ENCODE measurements at places on chromosomes 4 and X.

DNA sequence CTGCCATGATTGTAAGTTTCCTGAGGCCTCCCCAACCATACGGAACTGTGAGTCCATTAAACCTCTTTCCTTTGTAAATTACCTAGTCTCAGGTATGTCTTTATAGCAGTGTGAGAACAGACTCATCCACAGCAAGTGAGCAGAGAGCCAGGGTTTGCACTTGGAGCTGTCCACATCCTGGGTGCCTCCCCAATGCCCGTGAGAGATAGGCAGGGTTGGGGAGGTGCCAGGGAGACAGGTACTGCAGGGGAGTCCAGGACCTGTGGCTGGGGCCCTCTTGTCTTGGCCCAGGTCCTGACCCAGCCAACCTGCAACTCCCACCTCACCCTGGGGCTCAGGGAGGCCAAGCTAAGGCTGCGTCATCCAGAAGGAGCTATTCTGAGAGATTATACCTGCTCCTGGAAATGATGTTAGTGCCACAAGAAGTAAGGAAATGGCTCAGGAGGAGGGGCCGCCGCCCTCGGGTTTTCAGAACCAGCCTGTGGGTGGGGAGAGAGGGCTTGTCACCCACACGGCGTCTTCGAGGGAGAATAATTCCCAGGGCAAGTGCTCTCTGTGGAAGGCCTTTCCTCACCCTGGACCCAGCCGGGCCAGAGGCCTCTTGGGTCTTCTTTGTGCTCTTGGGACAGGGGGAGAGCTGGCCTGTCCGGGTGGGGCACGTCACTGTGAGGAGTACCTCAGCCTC, 66.5 kb downstream of the ADRA2C start:
- no peak for DNase-seq

GRCh38 chr4:136917312-136918110, 614.8 kb downstream of the PCDH18 start:
- DNase-seq = no peak

DNA sequence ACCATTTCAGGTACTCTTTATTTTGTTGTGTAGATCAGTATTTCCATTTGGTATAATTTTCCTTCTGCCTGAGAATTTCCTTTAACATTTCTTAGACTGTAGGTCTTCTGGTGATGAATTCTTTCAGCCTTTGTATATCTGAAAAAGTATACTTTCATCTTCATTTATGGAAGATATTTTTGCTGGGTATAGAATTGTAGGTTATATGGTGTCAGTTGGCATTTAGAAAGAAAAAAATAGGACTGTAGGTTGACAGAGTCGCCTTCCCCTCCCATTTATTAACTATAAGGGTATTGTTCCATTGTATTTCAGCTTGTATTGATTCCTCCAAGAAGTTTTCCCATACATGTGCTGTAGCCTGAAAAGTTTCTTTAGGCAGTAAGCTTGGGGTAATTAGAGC, 71.9 kb downstream of the KDM6A start:
- DNase-seq = no peak

- no peak for DNase-seq
These were observed 58.9 kb upstream of the FAM9C start for GRCh38 chrX:13103188-13103913.

GRCh38 chr4:145496292-145496691, 14.6 kb downstream of the SMAD1 start:
- DNase-seq = no peak

DNA sequence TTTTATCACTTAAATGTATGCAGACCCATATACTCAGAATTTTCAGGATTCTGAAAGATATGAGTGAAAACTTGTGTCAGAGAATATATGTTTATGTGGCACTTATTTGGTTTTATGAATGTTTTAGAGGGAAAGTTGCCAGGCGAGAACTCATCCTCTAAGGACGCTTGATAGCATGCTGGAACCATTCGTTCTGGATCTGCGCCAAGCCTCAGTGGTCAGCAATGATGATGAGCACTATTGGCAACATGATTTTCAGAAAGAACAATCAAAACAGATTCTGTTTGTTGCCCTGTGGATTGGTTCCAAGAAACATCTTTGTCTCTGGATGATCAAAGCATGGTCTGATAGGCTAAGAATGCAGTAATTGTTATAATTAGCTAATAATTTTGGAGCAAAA, 32.1 kb upstream of the RAPGEF2 start:
- DNase-seq = no peak

DNA sequence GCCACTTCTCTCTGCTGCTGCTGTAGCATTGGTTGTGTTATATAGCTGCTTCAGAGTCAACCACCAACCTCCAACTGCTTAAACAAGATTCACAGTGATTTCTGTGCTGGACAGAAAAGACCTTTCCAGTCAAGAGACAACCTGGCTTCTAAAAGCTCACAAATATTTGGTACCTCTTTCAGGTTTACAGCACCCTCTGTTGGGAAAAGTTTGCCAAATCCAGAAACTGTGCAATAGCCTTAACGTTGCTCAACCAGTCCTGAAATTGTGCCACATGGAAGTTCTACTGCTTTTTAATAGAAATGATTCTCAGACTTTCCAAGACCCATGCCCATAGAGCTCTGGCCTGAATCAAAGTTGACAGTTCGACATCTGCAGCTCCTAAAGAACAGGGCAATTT, 842.1 kb upstream of the HTR2C start:
- DNase-seq = no peak

GRCh38 chr4:65658117-65658516, 12.2 kb downstream of the EPHA5 start:
- no peak for DNase-seq

GRCh38 chrX:43657671-43658070, 1.6 kb downstream of the MAOA start:
- DNase-seq = no peak

GRCh38 chrX:24448762-24449250, 16.3 kb upstream of the PDK3 start:
- no peak for DNase-seq

GRCh38 chr4:3210467-3210866, 38.5 kb upstream of the MSANTD1 start:
- DNase-seq = no peak

- no peak for DNase-seq
These were observed 34.7 kb upstream of the TMEM184C start for GRCh38 chr4:147582386-147583060.

- DNase-seq = no peak
These were observed 50.1 kb upstream of the ACSL4 start for GRCh38 chrX:109782994-109783700.

DNA sequence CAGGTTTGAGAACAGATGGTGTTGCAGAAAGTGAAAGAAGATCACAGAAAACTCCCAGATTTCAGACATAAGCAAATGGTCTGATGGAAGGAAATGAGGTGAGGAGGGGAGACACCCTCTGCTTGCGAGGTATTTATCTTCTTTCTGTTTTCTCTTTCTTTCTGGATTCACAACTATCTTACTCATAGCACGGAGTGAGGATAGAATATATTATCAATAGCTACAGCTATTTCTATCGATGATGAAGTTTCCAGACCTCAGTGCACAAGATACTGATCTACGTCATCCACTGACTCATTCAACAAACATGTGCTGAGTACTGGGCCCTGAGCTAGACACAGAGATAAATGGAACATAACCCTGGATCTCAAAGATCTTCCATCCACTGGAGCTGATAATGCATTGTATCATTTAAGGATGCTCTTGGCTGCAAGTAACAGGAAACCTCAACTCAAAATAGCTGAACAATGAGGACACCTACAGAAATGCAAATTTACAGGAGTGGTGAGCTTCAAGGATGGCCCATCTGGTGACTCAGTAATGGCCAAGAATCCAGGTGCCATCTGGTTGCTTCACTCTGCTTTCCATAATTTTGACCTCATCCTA, 21.2 kb downstream of the SLC2A9 start:
- no peak for DNase-seq

- no peak for DNase-seq
These were observed 448.3 kb upstream of the ZFP42 start for GRCh38 chr4:187547316-187547715.

- DNase-seq = no peak
These were observed 169.9 kb downstream of the KCNIP4 start for GRCh38 chr4:21778702-21779101.

DNA sequence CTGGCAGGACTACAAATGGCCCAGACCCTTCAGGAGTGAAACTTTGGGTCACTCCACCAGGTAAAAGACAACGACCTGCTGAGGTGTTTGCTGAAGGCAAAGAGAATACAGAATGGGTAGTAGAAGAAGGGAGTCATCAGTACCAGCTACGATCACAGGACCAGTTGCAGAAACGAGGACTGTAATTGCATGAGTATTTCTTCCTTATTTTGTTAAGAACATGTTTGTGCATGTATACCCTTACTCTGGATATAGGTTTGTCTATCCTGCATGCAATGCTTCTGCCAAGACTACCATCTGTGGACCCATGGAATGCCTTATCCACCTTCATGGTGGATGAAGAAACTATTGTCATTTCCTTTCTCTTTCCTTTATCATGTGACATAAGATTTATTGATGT, 48.1 kb upstream of the BCLAF3 start:
- no peak for DNase-seq

DNA sequence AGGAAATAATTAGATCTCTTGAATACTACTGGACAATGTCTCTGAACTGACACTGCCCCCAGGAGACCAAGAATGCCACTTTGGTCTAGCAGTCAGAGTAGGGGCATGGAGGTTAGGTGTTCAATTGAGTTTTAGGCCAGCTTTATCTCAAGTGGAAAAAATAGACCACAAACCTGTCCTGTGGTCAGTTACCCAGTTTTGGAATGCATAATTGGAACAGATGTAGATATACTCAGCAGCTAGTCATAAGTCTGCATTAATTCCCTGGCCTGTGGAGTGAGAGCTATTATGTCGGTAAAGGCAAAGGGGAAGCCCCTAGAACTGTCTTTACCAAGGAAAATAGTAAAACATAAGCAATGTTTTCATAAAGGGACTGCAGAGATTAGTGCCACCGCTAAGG, 587.7 kb downstream of the GLUD2 start:
- DNase-seq = no peak

- DNase-seq = no peak
These were observed 139.2 kb downstream of the SHOX start for GRCh38 chrX:769796-770195.

DNA sequence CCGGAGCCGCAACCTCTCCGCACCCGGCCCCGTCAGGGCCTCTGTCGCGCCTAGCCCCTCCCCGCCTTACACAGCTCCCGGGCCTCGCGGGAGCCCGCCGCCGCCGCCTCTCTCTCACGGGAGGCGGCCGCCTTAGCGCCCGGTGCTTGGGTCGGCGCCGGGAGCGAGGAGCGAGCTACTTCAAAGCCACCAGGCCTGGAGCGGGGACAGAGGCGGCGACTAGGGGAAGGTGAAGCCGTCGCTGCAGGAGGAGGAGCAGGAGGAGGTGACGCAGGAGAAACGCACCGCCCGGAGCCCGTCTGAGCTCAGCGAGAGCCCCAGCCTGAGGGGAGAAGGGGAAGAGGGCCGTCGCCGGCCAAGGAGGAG, 250 bp downstream of the USP9X start:
- peak; percentile 72 for DNase-seq

DNA sequence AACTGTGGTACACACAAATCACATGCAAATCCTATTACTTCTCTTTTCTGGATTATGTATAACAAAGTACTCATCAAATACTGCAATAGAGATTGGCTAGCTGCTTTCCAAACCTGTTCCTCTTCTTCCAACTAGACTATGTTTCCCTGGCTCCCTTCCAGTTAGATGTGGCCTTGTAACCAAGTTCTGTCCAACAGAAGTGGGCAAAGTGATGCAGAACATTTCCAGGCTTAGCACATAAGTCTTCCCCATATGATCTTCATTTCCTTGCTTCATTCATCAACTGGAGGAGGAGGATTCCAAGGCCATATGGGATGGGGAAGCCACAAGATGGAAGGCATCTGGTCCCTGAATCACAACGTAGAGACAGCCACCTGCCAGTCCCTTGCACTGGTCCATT, 8.0 kb downstream of the SLC9A7 start:
- no peak for DNase-seq

- DNase-seq = peak; percentile 4
These were observed 77.8 kb upstream of the MXD4 start for GRCh38 chr4:2339458-2340271.

DNA sequence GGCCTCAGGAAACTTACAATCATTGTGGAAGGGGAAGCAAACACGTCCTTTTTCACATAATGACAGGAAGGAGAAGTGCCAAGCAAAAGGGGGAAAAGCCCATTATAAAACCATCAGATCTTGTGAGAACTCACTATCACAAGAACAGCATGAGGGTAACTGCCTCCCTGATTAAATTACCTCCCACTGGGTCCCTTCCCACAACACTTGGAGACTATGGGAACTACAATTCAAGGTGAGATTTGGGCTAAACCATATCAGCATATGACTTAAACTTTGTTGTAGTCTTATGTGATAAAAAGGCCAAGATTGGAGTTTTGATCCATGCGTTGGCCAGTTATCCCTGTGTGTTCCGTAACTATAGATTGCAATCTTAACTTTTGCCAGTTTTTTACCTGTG, 68.3 kb downstream of the C4orf33 start:
- no peak for DNase-seq

Measured in activated CD4-positive, alpha-beta T cell treated with anti-CD3 and anti-CD28 coated beads, Interleukin-2, amount 10 ng/mL, durations not matched to agents 7 days and 5 days (primary cell).